ENCODE measurements at places on chromosomes 11 and 22. TPM values are rescaled to one million over a fixed set of nuclear protein-coding genes. Genes with fewer than 3 reads are reported as not detected.

The C11orf65 gene
- 0.56 TPM for total RNA-seq

DNA sequence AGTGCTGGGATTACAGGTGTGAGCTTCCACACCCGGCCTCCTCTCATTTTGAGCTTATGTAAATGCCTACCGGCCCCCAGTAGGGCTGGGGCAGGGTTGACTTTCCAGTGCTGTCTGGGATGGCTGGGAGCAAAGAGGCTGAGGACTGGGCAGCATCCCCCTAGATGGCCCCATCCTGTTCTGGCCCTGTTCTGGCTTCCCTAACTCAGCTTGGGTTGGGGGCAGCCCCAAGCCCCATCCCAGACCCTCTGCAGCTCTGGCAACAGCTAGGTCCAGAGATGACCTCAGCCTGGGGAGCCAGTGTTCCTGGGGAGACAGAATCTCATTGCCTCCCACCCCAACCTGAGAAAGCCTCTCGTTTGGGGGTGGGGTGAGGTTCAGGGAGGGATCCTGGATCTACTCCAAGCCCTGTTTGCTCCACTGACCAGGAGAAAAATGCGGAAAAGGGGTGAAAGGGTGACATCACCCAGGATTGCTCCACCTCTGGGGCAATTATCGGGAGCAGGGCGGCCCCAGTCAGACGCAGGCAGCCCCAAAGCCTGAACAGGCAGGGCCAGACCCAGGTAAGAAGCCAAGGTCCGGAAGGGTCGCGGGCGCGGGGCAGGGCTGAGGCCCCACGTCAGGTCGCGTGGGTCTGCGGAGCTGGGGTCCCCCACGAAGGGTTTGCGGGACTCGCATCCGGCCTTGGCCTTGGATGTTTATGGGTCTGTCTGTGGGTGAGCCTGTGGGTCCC, at the start of gene PNPLA2:
TSS of gene PNPLA2 (plus strand) at position 519 of the 733 bp plus-strand sequence. CDS start 805 bp downstream, outside the sequence.
- DNase-seq = no peak

- DNase-seq = no peak
These were observed 264 bp downstream of the CHEK1 start for GRCh38 chr11:125625225-125625629.

DNA sequence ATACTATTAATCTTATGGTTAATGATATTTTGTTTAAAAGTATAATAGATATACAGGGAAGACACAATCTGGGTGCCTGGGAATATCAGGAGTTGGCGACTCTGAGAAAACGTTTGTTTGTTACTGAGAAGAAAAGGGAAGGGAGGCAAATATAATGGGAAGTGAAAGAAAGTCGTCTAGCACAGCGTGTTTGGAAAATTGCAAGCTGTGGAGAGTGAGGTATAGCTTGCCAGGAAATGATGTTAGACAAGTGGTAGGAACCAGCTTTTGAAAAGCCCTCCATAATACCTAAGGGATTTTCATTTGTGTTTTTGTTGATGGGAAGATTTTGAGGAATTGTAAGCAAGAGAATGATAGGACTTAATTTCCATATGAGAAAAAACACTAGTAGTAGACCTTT, 322.2 kb downstream of the LUZP2 start:
- no peak for DNase-seq

- peak; percentile 22 for DNase-seq
These were observed 22.8 kb upstream of the P2RY6 start for GRCh38 chr11:73249304-73249703.

The CRYAB gene
- total RNA-seq = 6.5 TPM

DNA sequence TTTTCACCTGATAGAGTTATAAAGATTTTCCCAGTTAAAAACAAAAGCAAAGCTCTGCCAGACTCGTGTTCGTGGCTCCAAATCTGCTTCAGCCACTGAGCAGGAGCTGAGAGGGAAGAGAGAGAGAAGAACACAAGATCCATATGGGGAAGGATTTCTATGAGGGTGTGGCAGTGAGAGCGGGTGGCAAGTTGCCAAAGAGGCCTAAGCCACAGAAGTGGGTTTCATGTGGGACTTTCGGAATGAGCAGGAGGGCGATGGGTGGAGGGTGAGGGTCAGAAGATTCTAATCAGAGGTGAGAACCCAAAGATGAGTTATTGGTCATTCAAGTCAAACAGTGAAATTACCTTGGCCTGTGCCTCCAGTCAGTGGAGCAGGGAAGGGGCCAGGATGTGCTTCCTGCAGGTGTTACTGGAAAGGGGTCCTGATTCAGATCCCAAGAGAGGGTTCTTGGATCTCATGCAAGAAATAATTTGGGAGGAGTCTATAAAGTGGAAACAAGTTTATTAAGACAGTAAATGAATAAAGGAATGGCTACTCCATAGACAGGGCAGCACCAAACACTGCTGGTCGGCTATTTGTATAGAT, 40.5 kb upstream of the TOP3B start:
- DNase-seq = no peak

The IGSF9B gene
- under 0.01 TPM for total RNA-seq

Data from IMR-90 (cell line).